Small intestine (tissue), 16 donors: ENCODE measurements at places on chromosomes 1 and 21.

DNA sequence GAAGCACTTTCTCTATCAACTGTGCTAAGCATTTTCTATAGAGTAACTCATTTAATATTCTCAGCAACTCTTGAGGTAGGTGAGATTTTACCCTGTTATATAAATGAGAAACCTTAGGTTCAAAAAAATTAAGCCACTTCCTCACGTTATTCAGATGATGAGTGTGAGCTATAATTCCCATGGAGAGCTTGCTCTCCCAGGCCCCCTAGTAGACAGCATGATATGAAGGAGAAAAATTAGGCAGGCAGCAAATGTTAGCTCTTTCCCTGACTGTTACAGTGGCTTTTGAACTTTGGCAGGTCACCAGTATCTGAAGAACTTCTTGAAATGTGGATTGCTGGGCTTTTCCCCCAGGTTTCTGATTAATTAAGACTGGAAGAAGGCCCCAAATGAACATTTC, 753.1 kb downstream of the NCAM2 start:
- DNase-seq = peak; percentile 10

- no peak for DNase-seq
These were observed 112.4 kb upstream of the VANGL1 start for GRCh38 chr1:115529216-115529897.

- DNase-seq = no peak
These were observed 15.4 kb upstream of the TSPAN1 start for GRCh38 chr1:46159516-46159915.

DNA sequence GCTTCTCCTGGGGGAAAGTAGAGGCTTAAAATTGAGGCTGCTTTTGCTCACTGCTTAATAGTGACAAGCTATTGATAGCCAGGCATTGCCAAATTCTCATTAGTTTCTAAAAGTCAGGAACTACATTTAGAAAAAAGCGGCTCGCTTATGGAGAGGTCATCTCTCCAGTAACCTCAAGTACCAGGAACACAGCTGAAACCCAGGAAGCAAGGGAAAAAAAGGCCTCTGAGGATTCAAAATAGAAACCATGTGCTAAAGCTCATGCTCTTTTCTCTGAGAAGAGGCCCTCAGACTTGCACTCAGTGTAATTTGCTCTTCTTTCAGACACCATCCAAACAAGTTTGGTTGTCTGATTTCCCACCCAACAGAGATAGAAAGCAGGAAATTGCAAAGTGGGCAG, 261.4 kb upstream of the USP25 start:
- no peak for DNase-seq

DNA sequence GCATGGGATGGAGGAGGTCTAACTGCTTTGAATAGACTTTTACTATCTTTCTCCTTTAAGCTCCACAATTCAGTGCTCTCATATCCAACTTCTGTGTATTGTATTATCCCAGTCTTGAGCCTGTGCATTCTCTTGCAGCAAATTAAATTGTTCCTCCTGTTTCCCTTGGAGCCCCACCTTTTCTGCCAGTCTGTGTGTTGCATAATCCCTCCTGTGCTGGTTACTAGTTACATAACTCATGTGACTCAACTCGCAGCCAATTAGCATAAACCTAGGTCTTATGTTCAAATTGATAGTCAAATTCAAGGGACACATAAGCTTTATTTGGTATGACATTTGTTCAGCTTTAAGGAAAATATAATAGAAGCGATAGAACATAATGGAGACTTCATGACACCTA, 1863.5 kb downstream of the MRPL39 start:
- DNase-seq = no peak

DNA sequence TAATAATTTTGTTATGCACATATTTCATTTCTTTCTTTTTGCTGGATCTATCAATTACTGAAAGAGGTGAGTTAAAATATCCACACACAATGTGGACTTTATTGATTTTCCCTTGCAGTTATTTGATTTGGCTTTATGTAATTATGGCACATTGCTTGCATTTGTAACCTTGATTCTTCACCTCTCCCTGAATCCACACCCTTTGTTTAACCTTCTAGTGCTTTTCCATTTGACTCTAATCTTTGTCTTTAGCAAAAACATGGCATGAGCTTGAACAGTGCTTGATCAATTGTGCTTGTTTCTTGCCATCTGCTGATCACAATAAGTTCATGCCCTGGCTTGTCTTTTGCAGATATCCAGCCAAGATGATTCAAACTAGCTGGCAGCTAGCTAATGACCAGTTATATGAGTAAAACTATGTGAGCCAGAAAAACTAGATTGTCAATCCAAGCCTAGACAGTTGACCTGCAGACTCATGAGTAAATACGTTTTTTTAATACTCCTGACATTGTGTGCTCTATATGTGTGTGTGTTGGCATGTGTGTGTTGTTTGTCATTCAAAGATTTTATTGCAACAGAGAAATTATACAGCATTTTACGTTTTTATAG, 899.2 kb downstream of the NCAM2 start:
- no peak for DNase-seq

DNA sequence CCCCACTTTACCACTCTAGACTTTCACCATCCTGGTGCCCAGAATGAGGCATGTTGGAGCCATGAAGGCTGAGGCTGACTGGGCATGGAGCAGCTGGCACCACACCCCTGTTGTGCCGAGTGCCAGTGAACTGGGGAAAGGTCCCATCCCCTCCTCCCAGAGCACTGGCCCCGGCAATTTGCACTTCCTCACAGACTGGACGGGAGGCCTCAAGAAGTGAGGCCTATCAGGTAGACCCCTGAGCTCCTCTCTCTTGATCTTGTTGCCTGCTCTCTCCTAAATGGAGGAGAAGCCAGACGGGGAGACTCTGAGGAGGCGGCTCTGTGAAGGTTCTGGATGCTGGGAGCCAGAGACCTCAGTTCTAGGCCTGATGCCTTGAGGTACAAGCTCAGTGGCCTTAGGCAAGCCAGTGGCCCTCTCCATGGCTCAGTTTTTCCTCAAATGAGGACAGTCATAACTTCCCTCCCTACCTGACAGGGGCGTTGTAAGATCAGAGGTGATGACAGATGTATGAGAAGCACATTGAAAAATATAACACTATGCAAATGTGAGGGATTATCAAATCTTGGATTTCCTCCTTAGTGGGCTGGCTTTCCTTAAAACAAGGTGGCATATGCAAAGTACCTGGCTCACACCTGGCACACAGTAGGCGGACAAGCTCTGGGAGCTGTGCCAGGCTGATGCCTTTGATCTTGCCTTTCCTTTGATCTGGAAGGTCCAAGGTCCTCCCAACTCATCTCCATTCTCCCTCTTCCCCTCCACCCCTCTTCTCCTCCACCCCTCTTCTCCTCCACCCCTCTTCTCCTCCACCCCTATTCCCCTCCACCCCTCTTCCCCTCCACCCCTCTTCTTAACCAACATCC, 6.7 kb downstream of the GRHL3 start:
- DNase-seq = no peak

DNA sequence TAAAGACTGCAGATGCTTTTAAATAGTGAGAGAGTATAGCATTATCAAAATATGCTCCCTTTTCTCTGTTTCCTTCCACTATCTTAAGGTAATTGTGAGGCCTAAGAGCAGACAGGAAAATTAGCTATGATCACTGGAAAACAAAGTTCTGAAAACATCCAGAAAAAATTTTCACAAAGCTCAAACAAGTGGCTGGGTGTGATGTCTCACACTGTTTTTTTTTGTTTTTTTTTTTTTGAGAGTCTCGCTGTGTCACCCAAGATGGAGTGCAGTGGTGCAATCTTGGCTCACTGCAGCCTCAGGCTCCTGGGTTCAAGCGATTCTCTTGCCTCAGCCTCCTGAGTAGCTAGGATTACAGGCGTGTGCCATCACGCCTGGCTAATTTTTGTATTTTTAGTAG, 7.2 kb downstream of the WDTC1 start:
- DNase-seq = no peak

GRCh38 chr1:17173217-17173616, 31.7 kb upstream of the PADI1 start:
- DNase-seq = no peak

- DNase-seq = no peak
These were observed 330.3 kb upstream of the SNX7 start for GRCh38 chr1:98331243-98331642.

DNA sequence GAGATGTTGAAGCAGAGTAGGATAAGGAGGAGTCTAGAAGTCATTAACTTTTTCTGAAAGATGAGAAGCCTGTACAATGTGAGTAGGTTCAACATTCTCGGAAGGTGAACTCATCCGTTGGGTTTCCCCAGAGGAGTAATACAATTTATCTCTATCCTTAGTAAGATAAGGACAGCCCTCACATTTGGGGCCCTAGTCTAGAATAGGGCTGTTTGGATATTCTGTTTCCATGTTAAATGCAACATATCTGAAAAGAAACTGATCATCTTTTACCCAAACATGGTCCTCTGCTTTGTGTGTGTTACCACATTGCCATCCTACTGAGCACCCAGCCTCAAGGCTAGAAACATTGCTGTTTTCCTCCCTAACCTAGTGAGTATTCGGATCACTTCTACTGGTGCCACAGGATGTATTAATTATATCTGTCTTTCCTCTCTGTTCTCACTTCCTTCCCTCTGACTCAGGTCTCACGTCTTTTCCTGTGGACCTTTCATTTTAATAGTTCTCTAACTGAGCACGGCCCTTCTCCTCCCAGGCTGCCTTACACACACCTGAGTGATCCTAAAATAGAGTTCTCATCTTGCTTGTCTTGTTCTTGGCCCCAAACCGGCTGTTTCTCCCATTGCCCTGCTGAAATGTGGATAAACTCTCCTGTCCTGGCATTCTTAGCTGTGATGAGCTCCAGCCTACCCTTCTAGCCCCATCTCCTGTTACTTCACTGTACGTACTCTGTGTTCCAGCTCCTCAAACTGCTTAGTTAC, 91.7 kb downstream of the CDC14A start:
- DNase-seq = no peak

DNA sequence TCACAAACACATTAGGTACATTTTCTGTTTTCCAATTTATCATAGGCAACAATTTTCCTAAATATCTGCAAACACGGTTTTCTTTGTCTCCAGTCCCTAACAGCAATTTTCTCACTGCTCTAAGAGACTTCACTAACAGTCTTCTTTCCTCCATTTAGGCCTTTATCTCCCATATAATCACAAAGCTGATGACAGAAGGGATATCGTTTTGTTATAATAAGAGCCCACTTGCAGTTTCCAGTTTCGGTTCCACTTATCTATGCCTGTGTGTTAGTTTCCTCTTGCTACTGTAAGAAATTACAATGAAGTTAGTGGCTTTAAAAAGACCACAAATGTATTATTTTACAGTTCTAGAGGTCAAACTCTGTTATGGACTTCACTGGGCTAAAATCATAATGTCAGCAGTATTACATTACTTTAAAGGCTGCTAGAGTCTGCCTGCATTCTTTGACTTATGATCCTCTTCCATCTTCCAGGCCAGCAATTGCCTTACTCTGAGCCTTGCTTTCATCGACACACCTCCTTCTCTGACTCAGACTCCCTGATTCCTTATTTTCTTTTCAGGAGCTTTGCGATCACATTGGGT, 549.3 kb downstream of the NCAM2 start:
- no peak for DNase-seq

GRCh38 chr1:227214207-227214606, 104.1 kb downstream of the CDC42BPA start:
- DNase-seq = no peak

GRCh38 chr1:6126028-6126427, 54.1 kb downstream of the CHD5 start:
- no peak for DNase-seq

- DNase-seq = no peak
These were observed 481.1 kb upstream of the USP24 start for GRCh38 chr1:55696181-55696754.

- DNase-seq = no peak
These were observed 253.1 kb upstream of the USP24 start for GRCh38 chr1:55468142-55468795.

- no peak for DNase-seq
These were observed 2.2 kb upstream of the ATP6V1G3 start for GRCh38 chr1:198542632-198543031.

GRCh38 chr1:212944229-212944901, 6.0 kb upstream of the VASH2 start:
- no peak for DNase-seq

GRCh38 chr1:241637604-241638003, 2.6 kb downstream of the CHML start:
- no peak for DNase-seq

DNA sequence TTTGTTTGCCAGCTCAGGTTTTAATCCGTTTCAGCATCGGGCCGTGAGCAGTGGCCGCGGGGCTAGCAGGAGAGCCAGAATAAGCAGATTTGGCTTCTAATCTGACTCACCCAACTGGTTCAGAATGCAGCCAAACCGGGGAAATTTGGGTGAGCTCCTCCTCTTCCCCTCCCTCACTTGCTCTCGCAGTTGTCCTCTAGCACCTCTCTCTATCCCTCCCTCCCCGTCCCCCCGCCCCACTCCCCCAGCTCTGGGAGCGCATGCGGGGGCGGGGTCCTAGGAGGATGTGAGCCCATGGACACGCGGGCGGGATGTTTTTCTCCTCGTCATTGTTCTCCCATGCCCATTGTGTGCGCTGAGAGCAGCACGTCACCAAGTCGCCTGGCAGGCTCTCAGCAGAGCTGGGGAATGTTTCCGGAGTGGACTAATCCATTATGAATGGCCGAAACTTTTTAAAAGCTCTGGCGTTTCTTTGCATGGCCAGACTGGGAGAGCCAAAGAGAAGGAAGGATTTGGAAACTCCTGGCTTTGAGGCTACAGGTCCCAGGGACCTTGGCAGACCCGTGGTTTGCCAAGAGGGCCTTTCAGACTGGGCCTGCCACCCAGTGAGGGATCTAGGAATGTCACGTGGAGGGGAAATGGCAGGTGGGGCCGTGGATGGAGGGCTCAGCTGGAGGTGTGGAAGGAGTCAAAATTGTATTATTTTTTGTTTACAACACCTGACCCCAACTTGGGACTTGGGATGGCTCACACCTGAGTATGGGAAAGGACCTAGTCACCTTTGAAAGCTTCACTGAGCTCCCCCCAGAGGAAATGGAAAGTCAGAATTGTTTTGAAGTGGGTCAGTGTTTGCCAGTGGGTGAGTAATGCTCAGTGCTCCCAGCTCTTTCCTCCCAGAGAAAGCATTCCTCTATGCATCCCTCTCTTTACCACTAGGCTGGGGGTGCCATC, 39.2 kb downstream of the CDK18 start:
- DNase-seq = no peak

GRCh38 chr21:45594721-45595489, 48.6 kb upstream of the PCBP3 start:
- DNase-seq = no peak

DNA sequence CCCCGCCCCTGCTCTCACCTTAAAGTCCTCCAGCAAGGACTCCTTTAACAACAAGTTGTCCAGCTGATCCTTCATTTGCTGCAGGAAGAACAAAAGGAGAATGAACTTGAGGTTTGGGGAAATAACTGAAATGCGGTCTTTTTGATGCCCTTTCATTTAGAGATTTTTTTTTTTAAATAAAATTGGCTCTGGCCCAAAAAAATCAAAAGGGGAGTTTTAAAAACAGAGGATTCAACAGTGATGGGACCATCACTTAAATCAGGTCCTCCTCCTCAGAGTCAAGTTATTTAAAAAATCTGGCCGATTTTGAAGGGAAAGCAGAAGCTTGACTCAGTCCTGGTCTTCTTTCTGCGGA, 742 bp downstream of the IL19 start:
- DNase-seq = no peak

GRCh38 chr21:41641510-41641815, 125.4 kb downstream of the RIPK4 start:
- no peak for DNase-seq

- no peak for DNase-seq
These were observed 444.8 kb downstream of the PTPRC start for GRCh38 chr1:199083680-199084079.
